ENCODE measurements at places on chromosomes 11 and 22.

GRCh38 chr11:32615422-32615821, 31.8 kb downstream of the EIF3M start:
- DNase-seq: no peak

- no peak for DNase-seq
These were observed 9.0 kb downstream of the TNNT3 start for GRCh38 chr11:1928470-1928890.

DNA sequence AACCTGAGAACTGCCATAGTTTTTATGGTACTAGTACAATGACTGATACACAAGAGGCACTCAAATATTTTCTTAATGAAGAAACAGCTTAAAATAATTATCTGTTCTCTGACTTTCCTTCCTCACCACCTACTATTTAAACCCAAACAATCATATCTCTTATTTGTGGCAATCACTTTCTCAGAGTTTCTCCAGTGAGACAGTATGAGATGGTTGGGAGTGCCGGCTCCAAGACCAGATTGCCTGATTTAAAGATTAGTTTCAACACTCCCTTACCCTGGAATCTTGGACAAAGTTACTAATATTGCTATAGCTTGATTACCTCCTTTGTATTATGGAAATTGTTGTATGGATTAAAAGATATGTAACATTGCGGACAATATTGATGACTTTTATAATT, 5.7 kb upstream of the CEP126 start:
- DNase-seq: no peak

DNA sequence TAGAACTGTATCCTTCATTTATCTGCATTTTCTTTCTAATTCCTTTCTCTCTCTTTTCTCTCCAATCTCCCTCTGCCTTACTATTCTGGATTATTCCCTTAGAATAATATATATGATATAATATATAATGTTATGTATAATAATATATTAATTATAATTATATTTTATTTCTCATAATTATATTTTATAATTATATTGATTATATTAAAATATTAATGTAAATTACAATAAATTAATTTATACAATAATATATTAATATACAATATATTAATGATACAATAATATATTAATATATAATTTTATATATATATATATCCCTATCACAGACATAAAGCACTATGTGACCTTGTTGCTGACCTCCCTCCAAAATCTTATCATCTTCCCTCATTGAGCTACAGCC, 661.3 kb upstream of the CHORDC1 start:
- DNase-seq: no peak

DNA sequence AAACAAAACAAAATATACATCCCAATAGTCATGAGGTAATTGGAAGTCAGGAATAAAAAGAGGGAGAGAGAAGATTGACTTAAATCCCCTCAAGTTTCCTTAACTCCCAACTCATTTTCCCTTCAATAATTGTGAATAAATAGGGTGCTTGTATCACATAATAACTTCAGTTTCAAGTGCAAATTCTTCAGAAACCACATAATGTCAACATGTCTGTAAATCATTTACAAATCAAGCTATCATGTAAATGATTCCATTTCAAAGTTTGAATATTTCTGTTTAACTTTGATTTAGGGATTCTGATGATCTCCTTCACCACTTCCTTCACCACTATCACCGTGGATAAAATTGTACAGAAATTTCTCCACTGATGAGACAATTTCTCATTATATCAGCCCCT, 23.2 kb downstream of the CASP5 start:
- no peak for DNase-seq

DNA sequence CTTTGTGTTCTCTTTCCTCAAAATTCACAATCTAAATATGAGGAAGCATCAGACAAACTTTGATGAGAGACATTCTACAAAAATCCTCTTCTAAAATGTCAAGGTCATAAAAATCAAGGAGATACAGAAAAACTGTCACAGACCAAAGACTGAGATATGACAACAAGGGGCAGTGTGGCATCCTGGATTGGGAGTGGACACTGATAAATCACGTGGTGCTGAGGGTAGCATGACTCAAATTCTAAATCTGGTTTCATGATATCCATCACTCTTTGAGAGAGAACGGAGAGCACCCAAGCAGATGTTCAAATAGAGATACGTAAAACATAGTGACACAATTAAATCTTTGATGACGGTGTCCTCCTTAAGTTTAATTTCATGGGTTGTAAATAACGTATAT, 13.0 kb upstream of the CARD18 start:
- DNase-seq: no peak

DNA sequence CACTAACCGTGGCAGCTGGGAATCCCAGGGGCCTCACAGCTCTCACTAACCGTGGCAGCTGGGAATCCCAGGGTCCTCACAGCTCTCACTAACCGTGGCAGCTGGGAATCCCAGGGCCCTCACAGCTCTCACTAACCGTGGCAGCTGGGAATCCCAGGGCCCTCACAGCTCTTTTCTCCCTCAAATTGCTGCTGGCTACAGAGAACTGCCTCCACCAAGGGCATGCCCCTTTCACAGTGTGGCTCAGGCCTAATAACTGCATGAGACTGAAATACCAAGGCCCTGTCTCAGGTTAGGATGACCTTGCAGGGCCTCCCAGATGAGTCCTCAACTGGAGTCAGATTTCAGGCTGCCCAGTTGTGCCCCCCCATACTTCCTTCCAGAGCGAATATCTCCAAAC, 35.1 kb upstream of the GGTLC2 start:
- no peak for DNase-seq

DNA sequence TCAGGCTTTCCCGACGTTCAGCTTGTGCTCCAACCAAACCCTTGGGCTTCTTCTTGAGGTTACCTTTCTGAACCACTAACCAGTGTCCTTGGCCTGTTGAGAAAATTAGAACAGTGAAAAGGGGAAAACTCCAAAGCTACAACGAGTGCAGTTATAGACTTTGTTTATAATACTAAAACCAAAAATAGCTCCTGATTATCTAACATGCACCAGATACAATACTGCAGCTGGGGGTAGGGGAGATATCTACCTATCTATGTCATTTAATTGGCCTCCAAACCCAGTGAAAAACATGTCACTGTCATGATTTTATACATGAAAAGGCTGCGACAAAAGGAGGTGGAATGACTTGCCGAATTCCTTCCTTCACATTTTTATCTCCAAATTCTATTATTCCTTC, 11.9 kb downstream of the XRRA1 start:
- no peak for DNase-seq

Measured in stimulated activated CD4-positive, alpha-beta T cell treated with anti-CD3 and anti-CD28 coated beads, Interleukin-1b, Interleukin-23, amount 100 ng/mL, for 1 hour (primary cell).